IMR-90 (cell line): ENCODE measurements at places on chromosomes 16 and 17. TPM values are rescaled to one million over a fixed set of nuclear protein-coding genes. Genes with fewer than 3 reads are reported as not detected.

KRT28 gene
- total RNA-seq, result not detected in 2 replicates

IRX3 gene
- total RNA-seq, result not detected in 2 replicates

SLC4A1 gene
- not detected in 2 replicates for total RNA-seq

DNA sequence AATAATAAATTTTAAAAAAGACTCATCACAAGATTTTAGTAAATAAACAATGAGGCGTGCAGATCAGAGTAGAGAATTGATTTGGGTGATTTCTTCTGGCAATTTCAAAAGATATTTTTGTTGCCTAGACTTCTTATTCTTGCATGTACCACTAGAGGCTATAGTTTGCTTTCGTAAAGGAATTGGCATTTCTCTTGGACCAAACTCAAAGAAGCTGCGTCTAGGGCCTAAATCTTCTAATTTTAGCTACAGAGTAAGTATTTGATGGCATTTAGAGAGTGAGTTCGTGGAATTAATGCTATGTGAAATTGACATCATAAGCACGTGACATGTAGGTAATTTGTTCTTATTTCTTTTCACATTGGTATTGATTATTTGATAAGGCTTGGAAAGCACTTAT, 24.4 kb upstream of the ABCC11 start:
- DNase-seq, result peak; percentile 38

DNA sequence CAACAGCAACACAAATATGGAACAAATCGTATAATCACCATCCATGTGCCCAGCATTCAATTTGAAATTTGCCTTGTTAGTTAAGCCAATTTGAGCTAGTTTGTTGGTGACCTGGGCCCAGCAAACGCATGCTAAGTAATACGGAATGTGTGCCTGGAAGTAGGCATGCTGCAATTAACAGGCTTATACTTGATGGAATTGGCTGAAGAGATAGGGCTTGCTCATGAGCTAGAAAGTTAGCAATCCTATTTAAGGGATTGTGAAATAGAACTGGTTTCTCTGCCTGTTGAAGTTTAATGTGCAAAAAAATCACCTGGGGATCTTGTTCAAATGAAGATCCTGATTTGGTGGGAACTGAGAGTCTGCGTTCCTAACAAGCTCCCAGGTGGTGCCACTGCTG, 8.5 kb upstream of the LPO start:
- no peak for DNase-seq

DNA sequence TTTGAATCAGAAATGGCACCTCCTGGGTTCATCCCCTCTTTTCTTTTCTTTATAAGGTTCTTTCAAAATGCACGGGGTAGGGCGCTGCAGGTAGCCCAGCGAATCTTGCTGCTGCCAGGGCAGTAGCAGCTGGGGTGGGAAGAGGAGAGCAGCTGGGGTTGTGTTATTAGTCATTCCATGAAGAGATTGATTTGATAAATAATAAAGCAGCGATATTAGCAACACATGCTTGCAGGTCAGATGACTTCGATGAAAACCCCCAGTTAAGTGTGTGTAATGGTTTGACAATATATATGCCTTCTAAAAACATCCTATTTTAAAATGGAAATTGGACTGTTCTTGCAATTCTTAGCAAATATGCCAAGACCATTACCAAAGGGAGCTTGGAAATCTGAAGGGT, 200.7 kb downstream of the CCDC182 start:
- no peak for DNase-seq
